SK-N-SH (cell line): ENCODE measurements at places on chromosomes 5 and 9. TPM values are rescaled to one million over a fixed set of nuclear protein-coding genes. Genes with fewer than 3 reads are reported as not detected.

AK3 gene
- 20.6 and 30.8 TPM in 2 replicates for polyA plus RNA-seq

NPDC1 gene
- polyA plus RNA-seq = 47.4 and 48.1 TPM in 2 replicates

IFNA1 gene
- not detected in 2 replicates for polyA plus RNA-seq

PRPF4 gene
- 22.5 and 23.2 TPM in 2 replicates for polyA plus RNA-seq

RPL35 gene
- 5,012 and 5,348 TPM in 2 replicates for polyA plus RNA-seq

OLFML2A gene
- polyA plus RNA-seq = 4.8 and 7.7 TPM in 2 replicates

LVRN gene
- 0.02 and 0.10 TPM in 2 replicates for polyA plus RNA-seq

AIF1L gene
- 0.26 and 0.50 TPM in 2 replicates for polyA plus RNA-seq

ADGRD2 gene
- 0.05 and 0.10 TPM in 2 replicates for polyA plus RNA-seq

ANKH gene
- 14.8 and 22.0 TPM in 2 replicates for polyA plus RNA-seq

ANGPTL2 gene
- polyA plus RNA-seq = 11.0 and 12.3 TPM in 2 replicates

SV2C gene
- 0.05 and 0.13 TPM in 2 replicates for polyA plus RNA-seq

STK32A gene
- 0.18 and 0.20 TPM in 2 replicates for polyA plus RNA-seq

UBE2QL1 gene
- polyA plus RNA-seq = 0.28 and 0.84 TPM in 2 replicates

KCNV2 gene
- polyA plus RNA-seq = not detected in 2 replicates

ANXA1 gene
- polyA plus RNA-seq = 443 and 608 TPM in 2 replicates

IL5 gene
- polyA plus RNA-seq = not detected in 2 replicates
